ENCODE measurements at places on chromosomes 7 and 10. TPM values are rescaled to one million over a fixed set of nuclear protein-coding genes. Genes with fewer than 3 reads are reported as not detected.

KEL gene
- total RNA-seq = 11.4 TPM

UCMA gene
- not detected for total RNA-seq

FAM131B gene
- 143 TPM for total RNA-seq

GIMAP5 gene
- total RNA-seq = 10.1 TPM

SKIDA1 gene
- total RNA-seq = 3.7 TPM

CD36 gene
- 3.0 TPM for total RNA-seq

NFE2L3 gene
- total RNA-seq = 0.21 TPM

GCK gene
- 4.1 TPM for total RNA-seq

SUFU gene
- total RNA-seq = 11.9 TPM

ATOH7 gene
- total RNA-seq = 2.3 TPM

CDH23 gene
- total RNA-seq = 9.4 TPM

NRCAM gene
- 450 TPM for total RNA-seq

POLR2J2 gene
- total RNA-seq = 18.4 TPM

TMEM196 gene
- total RNA-seq = 12.4 TPM

FAM25A gene
- total RNA-seq = not detected

GRID2IP gene
- total RNA-seq = 1.2 TPM

TMEM26 gene
- 1.9 TPM for total RNA-seq
